ENCODE measurements at places on chromosomes 4 and X.

DNA sequence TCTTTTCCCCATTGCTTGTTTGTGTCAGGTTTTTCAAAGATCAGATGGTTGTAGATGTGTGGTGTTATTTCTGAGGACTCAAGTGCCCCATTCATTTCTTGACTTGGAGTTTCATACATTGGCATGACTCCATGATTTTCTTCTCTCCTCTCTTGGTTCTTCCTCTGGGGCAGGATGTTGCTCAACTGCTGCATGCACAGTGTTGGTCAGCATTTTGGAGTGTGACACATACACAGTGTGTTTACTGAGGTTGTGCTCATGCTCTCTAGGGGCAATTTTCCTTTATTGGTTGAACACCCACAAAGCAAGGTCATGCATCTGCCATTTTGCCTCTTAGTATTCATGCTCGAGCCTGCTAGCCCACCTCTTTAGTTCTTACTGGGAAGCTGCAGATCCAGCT is 1993.8 kb downstream of the ARAP2 start:
- DNase-seq, result no peak

DNA sequence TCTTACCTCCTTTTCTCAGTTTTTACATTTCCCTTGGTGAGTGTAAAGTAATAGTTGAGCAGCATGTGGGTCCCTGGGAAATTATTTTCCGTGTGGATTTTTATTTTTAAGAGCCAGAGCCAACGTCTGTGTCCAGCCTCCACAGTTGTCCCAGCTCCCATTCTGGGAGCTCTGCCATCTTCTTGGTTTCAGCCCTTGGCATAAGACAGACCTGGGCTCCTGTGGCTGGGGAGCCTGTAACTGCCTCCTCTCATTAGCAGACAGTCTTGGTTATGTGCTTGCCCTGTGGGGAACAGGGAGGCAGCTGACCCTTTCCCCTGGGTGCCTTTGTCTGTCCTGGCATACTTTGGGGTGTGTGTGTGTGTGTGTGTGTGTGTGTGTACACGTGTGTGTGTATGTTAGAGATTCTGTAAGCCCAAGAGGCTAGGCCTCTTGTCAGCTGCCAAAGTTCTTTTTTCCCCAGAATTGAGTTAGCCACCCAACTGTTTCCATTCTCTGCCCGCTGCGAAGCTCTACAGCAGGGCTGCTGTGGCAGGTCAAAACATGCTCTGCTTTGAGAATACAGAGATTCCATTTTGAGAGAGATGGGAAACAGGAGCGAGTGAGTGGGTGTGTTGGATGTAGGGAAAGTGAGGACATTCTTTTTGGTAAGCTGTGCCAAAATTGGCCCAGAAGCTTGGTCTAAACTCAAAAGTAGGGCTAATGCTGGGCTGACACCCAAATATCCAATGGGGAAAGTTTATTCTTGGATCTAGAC is 140.7 kb downstream of the TMEM164 start:
- DNase-seq, result no peak

DNA sequence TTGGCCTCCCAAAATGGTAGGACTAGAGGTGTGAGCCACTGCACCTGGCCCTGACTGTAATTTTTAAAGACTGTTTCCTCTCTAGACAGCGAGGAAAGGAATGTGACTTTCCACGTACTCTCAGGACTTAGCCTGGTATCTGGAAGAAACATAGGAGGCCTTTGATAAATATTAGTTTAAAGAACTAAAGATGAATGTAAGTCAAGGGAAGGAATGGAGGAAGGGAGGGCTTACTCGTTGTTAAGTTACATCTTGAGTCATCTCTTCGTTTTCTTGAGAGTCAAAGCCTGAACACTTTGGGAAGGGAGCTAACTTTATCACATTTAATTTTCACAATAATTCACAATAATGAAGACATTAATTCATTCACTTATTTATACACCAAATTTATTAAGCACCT is 7.2 kb upstream of the LNX1 start:
- no peak for DNase-seq

- no peak for DNase-seq
Observed at GRCh38 chrX:153933748-153934147, 1.1 kb downstream of the NAA10 start.

GRCh38 chr4:151690164-151690870 is 70.5 kb downstream of the GATB start:
- DNase-seq, result no peak

- DNase-seq, result no peak
Observed at GRCh38 chr4:56744030-56744429, 62.9 kb upstream of the HOPX start.

DNA sequence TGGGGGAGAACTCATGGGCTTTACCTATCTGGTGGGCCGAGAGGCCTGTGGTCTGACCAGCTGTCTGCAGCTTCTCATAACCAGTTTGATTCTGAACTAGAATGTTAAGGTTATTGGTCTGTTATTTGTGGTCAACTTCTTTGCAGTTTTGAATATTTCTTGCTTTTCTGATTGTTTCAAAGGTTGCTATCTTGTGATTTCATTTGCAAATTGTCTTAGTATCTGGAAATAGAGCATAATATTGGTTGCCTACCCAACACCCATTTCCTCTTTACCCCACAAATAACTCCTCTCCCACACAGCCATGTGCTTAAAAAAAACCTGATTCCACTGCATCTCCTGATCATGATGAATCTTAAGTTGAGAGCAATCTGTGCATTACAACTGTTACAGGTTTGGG is 39.1 kb upstream of the BMP2K start:
- DNase-seq, result no peak
